CD4-positive, alpha-beta T cell (primary cell): ENCODE measurements at places on chromosomes 3 and 15.

DNA sequence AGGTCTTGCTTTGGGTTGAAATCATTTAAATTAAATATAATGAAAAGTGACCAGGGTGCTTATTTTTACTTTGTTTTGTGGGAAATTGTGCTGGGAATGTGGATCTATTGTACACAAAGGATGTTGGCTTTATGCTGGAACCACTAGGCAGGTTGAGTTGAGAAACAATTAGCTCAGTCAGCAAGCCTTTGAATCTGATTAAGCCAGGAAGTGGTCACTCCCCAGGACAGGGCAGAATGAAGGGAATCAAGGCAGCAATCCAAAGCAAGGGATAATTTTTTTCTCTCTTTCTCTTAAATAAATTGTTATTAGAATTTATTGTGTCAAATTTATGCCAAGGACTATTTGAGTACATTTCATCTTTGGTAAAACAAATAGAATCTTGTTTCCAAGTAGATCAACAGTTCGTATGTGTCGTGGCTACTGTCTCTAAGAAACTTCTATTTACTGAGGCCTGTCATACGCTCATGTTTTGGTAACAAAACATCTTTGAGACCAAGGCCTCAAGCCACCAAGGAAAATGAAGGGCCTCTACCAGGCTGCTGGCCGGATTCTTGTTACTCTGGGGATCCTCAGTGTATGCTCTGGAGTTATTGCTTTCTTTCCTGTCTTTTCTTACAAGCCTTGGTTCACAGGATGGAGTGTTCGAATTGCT is at the start of gene TMEM212:
TMEM212 (plus strand) TSS at position 486 of the 655 bp plus-strand sequence; CDS start at position 521, 35 bp downstream.
- DNase-seq: no peak

DNA sequence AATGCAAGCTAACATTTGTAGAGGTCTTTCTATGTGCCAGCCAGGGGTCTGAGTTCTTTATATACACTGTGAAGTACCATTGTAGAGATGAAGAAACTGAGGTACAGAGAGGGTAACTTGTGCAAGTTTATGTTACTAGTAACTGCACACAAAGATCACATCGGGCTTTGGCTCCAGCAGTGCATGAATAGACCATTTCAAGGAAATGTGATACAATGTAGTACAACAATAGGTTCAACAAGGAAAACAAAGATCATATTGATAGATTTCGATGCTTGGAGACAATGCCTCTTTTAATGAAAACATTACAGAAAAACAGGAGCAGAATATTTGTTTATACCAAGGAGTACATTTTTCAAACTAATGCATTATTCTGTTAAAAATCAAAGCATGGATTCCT is 115.3 kb downstream of the POLR2M start:
- no peak for DNase-seq

- DNase-seq: no peak
Measured at GRCh38 chr15:66452971-66453580, 44.5 kb downstream of the SNAPC5 start.

DNA sequence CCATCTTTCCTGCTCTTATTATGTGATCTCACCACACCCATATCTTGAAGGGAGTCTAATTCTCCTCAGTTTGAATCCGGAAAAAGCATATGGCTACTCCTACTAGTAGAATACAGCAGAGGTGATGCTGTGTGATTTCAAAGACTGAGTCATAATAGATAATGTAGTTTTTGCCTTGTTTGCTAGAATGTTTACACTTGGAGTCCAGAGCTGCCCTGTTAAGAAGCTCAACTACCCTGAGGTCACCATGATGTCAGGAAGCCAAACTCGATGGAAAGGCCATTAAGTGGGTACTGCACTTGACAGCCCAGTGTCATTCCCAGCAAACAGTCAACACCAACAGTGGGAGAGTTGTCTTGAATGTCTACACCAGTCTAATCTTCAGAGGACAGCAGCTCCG is 56.9 kb downstream of the CD200R1L start:
- no peak for DNase-seq

GRCh38 chr3:71776538-71776937 is 8.4 kb downstream of the PROK2 start:
- no peak for DNase-seq

- DNase-seq: no peak
Measured at GRCh38 chr3:195094191-195094921, 176.6 kb downstream of the XXYLT1 start.

GRCh38 chr3:31288641-31289100 is 244.1 kb upstream of the STT3B start:
- no peak for DNase-seq

- no peak for DNase-seq
Measured at GRCh38 chr3:191353022-191353777, 22.9 kb upstream of the UTS2B start.
